PC-3 (cell line): ENCODE measurements at places on chromosomes 6 and 20. TPM values are rescaled to one million over a fixed set of nuclear protein-coding genes. Genes with fewer than 3 reads are reported as not detected.

Gene TBC1D32
- total RNA-seq = 2.7 and 5.4 TPM in 2 replicates

Gene DEFB124
- total RNA-seq = not detected in 2 replicates

Gene CLIC5
- total RNA-seq = not detected in 2 replicates

Gene PACRG
- total RNA-seq = not detected in 2 replicates

Gene KIF25
- not detected in 2 replicates for total RNA-seq

Gene SIRPD
- 0.18 and 0.23 TPM in 2 replicates for total RNA-seq

Gene CRISP2
- not detected in 2 replicates for total RNA-seq

Gene TP53TG5
- total RNA-seq = not detected in 2 replicates

Gene HSPA1L
- 0.26 and 0.69 TPM in 2 replicates for total RNA-seq

Gene DNMT3B
- total RNA-seq = 7.3 and 9.3 TPM in 2 replicates

Gene PDE10A
- 0.92 and 2.1 TPM in 2 replicates for total RNA-seq

Gene PPP1R18
- total RNA-seq = 49.9 and 76.0 TPM in 2 replicates

Gene SDCBP2
- 14.4 and 25.5 TPM in 2 replicates for total RNA-seq

Gene BCAS1
- total RNA-seq = 0.18 and 0.35 TPM in 2 replicates

Gene FLRT3
- total RNA-seq = 2.6 and 2.8 TPM in 2 replicates

Gene TMEM170B
- 0.52 and 0.66 TPM in 2 replicates for total RNA-seq
